ENCODE measurements at places on chromosomes 2 and 18. TPM values are rescaled to one million over a fixed set of nuclear protein-coding genes. Genes with fewer than 3 reads are reported as not detected.

DNA sequence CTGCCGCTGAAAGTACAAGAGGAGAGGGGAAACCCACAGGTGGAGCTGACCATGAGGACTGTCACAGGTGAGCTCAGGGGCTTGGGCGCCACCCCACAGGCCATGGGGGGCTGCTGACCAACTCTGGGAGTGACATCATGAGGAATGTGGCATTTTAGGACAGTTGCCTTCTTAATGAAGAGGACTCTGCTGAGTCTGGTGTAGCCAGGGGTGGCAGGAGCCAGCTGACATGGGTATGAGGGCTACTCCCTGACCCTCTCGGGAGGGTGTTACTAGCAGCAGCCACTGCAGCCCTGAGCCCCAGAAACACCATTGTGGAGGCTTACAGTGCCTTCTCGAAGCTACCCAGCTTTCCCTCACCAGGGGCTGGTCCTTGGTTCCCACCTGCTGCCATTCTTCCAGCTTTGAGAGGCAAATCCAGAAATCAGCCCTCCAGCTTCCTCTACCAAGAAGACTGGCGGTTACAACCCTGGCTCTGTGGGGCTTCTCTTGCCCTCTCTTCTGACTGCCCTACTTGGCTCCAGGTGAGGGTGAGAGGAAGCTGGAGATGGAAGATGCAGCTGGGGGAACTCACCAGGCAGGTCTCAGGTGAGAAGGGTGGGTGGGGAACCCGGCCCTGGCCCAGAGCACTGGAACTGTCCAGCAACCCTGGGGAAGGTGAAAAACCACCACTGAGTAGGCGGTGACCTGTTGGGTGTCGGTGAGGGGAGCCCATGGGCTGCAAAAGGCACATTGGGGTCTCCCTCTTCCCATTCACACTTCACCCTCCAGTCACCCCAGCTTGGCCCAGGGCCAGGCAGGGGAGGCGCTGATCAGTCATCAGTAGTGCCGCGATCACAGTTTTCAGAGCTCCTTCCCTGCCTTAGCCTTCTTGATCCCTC, 98.5 kb downstream of the MCFD2 start:
- no peak for DNase-seq

DNA sequence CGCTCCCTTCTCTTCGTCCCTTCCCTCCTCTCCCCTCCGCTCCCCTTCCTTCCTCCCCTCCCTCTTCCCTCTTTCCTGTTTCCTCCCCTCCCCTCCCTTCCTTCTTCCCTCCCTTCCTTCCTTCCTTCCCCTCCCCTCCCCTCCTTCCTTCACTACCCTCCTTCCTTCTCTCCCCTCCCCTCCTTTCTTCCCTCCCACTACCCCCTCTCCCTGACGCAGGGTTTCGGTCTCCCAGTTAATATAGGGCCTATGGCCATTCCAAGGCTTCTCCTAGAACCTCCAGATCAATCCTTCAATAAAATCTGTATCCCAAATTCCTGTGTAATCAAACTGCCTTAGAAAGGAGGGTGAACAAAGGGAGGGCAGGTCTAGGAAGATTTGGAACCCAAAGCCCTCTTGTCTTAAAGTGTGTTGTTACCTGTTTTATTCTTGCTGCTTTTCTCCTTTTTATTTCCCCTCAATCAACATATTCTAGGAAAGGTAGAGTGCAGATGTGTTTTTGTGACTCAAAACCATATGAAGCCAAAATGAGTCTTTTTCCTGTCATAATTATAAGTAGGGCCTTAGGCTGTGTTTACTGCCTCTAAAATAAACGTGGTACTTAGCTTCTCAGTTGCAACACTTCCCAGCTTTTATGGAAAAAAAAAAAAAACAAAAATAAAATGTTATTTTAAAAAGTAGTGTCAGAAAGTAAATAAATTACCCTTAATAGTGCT, 53.7 kb downstream of the GPD2 start:
- DNase-seq: no peak

- no peak for DNase-seq
These were observed 22.4 kb downstream of the MAL start for GRCh38 chr2:95047629-95048510.

GRCh38 chr2:139836769-139837168, 1056.6 kb upstream of the NXPH2 start:
- no peak for DNase-seq

The ACVR1C gene
- 0.09 TPM for total RNA-seq

The UGT1A10 gene
- total RNA-seq: not detected

All from neural crest cell (in vitro differentiated cells).